EL (cell line): ENCODE measurements at places on chromosomes 11 and 22.

DNA sequence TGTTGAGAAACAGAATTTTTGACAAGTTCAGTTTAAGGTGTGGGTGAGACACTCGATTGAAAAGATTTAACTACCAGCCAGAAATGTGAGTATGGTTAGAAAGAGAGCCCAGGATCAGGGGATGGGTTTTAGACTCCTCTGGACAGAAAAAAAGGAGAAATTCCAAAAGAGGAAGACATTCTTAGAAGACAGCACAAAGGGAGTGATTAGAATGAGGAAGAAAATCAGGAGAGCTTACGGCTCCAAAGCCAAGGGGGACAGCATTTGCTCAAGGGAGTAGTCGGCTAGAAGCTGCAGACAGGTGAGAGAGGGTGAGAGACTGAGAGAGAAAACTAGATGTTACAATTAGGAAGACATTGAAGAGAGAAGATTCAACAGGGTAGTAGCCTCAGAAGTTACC lies 166.1 kb downstream of the ADAMTS15 start:
- DNase-seq: no peak

GRCh38 chr11:125916683-125917347 lies 12.5 kb downstream of the DDX25 start:
- DNase-seq: no peak

DNA sequence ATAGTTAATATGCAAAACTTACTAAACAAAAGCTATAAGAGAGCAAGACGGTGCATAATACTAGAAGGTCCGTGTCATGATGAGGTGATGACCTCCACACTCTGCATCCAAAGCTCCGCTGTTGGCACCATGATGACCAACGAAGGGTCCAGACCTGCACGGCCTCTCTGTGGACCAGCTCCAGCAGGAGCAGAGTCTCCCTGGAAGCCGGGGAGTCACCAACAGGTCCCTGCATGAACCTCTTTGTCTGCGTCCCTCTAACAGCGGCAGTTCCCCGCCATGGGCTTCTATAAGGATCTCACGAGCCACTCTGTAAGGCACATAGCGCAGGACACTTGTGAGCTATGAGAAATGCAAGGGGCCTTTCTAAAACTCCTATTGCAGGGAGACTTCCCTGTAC lies 517.3 kb downstream of the BRD1 start:
- no peak for DNase-seq

GRCh38 chr11:125228445-125228844 lies 63.9 kb downstream of the PKNOX2 start:
- DNase-seq: no peak

DNA sequence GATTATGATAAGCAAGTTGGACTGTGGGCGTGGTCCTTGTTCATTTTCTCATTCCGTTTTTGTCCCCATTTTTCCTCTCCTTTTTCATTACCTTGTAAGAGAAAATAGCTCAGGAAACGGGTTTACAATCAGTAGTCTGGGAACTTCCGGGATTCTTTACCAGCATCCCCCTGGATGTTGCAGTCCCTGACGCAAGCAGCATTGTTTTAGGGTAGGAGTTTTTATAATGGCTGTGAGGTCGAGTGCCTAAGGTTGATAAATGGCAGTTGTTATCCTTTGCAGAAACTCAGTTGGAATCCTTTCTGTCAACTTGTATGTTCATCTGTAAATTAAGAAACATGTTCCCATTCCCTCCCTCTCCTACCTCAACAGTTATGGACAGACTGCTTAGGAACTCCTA lies 68.3 kb downstream of the ARHGEF12 start:
- no peak for DNase-seq

DNA sequence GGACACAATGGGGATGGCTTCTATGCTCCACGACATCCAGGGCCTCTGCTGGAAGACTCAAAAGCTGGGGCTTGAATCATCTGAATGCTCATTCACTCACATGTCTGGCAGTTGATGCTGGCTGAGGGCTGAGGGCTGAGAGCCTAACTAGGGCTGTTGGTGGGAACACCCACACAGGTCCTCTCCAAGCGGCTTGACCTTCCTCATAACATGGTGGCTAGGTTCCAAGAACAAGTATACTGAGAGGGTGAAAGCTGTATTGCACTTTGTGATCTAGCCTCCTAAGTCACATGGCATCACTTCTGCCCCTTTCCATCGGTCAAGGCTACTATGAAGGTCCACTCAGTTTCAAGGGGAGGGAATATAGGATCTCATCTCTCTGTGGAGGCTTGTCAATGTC lies 7.5 kb downstream of the TMEM151A start:
- DNase-seq: no peak

GRCh38 chr11:42315846-42316245 lies 856.4 kb upstream of the LRRC4C start:
- DNase-seq: no peak
